ENCODE measurements at places on chromosomes 3 and 15.

- no peak for DNase-seq
Measured at GRCh38 chr3:11024181-11024580, 31.6 kb downstream of the SLC6A1 start.

DNA sequence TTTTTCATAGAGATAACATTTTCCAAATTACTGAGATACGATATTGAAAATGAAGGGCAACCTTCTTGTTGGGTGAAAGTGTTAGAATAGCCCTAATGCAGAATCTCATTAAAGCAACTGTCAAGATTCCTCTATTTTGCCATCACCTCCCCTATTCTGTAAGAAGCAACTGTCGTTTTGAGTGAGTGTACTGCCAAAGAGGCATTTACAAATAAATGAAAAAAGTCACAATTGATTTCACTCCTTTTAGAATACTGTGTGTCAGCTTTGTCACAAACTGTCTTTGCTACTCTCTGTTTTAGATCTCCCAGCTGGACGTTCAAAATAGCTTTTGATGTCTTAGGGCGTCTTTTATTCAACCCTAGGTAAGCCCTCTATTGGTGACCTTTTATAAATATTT, 322.8 kb upstream of the NAALADL2 start:
- DNase-seq, result no peak

GRCh38 chr3:49896345-49896744, 7.3 kb downstream of the MST1R start:
- no peak for DNase-seq

- DNase-seq, result no peak
Measured at GRCh38 chr3:148962513-148962912, 28.8 kb upstream of the GYG1 start.

GRCh38 chr3:157423337-157423736, 13.3 kb upstream of the PTX3 start:
- DNase-seq, result no peak

Measured in stimulated activated CD4-positive, alpha-beta T cell treated with anti-CD3 and anti-CD28 coated beads, Interleukin-4, amount 100 ng/mL, for 4 hours (primary cell).